Memory B cell (primary cell): ENCODE measurements at places on chromosomes 11 and 22.

DNA sequence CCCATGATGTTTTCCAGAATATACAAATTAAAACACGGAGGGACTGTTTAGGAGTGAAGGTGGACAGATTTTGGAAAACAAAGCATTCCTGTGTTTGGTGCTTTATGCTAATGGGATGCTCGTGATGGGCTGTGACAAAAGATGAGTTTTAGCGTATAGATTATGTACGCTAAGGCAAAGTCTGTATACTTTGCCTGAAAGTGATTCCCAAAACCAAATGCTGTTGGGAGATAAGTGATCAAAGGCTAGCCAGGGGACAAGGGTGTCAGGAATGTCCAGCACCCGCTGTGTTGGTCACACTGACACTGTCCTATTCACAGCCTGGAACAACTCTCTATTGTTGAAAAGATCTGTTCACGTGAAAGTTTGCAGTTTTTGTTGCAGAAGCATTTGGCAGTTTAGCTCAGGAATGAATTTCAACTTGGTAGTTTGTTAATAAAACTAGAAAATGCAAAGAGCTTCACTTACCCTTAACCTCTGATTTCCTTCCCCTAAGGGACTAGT lies 1.5 kb downstream of the JAM3 start:
- no peak for DNase-seq

GRCh38 chr11:128764424-128765095 lies 70.7 kb downstream of the FLI1 start:
- no peak for DNase-seq

- DNase-seq, result peak; percentile 45
Measured at GRCh38 chr22:42074132-42074811, at the start of gene PHETA2. TSS of gene PHETA2 (plus strand) at chr22:42074248. CDS start at chr22:42077294, 3,046 bp downstream.

GRCh38 chr11:123518496-123519054 lies 88.5 kb downstream of the GRAMD1B start:
- no peak for DNase-seq

DNA sequence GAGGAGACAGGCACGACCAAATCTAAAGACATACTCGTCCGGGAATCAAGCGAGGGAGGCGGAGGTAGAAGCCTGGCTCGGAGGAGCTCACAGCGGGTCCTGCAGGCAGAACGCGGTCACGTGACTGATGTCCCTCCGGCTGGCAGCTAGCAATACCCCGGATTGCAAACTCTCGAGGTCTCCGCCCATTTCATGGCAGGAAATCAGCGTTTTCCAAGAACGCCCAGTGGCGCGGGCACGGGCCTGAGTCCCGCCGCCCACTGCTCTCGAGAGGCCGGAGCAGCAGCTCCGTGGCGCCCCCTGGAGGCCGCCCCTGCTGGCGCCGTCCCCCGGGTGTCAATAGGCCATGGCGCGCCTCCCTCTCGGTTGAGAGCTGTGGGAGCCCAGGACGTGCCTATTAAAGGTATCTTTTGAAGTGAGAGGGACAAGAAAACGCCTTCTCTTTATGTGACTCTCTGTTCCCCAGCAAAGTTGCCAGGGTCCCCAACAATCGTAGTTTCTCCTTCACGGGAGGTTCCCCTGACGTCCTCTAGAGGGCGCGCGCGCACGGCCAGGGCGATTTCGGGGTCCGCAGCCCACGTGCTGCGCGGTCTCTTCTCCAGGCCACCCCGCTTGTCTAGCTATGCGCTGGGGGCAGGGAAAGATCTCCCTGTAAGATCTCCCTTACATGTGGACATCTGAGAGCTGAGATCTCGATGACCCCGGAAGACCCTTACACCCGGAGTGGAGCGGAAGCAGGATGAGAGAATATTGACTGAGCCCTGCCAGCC lies 37.3 kb upstream of the RBFOX2 start:
- DNase-seq, result peak; percentile 59

- no peak for DNase-seq
Measured at GRCh38 chr11:126988655-126989054, 11.9 kb downstream of the KIRREL3 start.
